ENCODE measurements at places on chromosomes 2 and 18.

DNA sequence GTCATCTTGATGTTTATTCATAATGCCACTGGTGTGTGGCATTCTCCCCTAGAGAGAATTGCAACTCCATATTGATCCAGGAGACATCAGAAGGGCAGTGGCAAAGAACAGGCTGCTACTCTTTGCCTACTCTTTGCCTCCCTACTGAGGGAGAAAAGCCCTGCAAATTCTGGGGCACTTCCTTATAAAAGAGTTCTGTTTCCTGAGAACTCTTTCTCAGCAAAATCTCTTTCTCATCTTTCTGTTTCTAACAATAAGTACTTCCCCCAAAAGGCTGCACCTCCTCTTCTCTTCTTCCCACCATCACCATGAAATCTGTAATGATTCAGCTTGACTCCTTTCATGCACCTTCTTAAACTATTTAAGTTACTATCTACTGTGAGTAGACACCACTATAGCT lies 270.3 kb downstream of the MREG start:
- DNase-seq: no peak

DNA sequence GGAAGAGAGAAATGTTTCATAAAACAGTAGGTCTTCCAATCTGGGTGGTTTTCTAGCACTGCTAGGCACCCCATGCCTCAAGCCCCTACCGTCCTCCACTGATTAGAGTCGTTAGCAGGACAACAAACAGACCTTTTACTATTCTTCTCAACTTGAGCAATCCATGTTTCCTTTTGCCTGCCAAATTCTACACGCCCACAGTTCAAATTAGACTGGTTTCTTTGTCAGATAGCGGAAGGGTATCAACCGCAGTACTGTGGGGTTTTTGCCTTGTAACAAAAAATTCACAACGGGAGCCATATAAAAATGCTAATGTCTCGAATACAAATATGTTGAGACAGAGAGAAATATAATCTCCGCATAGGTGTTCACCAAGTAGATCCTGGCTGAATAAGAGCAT lies 59.9 kb downstream of the VIT start:
- no peak for DNase-seq

DNA sequence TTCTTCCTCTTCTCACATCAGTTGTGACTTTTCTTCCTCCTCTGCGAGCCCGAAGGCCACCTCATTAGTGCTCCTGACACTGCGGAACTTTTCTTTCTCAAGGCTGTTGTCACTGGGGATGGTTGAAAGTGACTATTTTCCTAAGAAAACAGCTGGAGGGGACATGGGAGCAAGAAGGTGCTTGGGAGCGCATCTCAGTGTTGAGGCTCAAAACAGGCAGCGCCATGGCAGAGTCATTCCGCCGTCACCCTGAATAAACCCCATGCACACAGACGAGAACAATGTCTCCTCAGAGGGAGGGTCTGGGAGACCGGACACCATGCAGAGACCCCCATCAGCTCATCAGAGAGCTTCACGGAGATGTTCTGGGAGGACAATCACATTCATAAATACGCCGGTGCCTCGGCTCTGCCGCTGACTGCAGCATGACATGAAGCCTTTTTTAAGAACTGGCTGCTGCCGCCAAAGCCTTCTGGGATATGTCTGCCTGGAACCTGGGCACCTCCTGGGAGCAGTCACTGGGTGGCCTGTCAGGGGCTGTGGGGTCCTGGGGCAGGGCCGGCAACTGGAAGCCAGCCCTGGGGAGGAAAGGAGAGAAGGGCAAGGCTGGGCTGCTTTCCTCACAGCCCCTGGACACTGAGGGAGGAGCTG lies 19.2 kb downstream of the ATOH8 start:
- DNase-seq: peak; percentile 62

DNA sequence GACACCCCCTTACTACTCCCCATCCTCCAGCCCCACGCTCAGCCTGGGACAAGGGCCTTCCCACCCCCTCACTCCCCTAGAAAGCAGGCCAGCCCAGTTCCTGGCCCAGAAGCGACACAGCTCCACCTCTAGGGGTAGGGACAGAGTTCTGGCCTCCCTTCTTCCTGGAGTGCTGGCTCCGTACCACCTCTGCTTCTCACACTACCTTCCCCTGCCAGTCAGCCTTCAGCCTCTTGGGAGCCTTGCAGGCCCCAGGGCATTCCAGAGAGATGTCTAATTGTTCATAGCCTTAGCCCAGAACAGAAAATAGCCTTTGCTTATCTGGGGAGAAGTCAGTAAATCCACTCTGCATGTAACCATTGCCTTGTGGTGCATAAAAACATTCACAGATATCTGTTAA lies 13.1 kb upstream of the CATIP start:
- no peak for DNase-seq

DNA sequence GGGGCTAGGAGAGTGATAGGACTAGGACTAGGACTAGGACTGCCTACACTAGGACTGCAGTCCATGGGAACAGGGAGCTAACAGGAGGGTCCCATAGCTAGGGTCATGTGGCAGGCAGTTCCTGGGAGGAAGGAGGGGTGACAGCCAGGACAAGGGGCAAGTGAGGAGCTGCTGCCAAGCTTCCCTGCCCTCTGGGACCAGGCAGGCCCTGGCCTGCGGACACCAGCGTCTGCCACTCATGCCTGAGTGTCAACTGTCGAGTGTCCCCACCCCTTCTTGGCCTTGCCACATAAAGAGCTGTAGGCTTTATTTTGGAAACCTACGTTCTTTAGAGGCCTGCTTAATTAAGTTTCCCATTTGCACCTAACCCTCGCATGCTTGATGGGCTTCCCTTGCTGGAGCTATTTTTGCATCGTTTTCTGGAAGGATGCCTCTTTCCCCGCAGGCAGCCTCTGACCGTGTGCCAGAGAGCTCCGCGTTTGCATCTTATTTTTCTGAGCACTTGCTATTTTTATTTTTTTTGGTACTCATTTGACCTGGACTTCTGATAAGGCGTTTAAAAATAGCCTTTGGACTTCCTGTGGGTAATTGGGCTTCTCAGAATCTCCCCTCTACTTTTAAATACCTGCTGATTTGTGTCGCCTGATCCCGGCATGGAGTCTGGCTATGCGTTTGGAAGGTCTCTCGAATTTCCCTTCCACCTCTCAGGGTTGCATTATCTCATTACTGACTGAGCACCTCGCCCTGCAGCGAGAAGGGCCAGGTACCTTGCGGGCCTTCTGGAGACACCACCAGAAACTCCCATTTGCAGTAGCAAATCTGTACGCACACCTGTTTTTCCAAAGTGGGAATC lies 66.4 kb downstream of the SH3RF3 start:
- DNase-seq: no peak

DNA sequence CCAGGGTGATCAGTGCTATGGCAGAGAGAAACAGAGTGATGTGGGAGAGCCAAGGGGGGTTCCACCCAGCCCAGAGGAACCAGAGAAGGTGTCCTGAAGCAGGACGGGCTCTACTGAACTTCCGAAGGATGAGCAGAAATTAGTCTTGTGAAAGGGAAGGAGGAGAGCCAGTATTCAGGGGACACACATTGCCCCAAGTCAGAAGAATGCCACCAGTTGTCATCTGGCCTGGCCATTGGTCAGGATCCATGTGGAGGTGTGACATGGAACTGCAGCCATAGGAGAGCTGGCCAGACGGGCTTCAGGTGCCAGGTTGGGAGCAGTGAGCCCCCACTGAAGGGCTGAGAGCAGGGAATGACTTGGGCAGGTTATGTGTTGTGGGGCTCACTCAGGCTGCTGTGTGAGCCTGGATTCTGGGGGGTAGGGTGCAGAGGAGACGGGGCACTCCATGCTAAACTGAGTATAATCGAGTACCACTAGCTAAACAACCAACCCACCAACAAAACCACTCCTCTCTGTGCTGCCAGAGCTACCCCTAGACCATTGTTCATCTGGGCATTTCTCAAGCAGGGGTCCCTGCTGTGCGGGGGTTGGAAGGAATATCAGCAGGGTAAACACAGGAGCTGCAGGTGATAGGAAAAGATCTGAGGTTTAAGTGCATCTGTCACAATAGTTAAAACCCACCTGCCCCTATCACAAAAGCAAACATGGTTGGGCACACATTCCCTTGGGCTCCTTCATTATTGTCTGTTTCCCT lies 25.3 kb downstream of the MARCO start:
- no peak for DNase-seq

- no peak for DNase-seq
These were observed 255.6 kb downstream of the OSR1 start for GRCh38 chr2:19102696-19103423.

GRCh38 chr2:21822505-21822904 lies 698.7 kb downstream of the TDRD15 start:
- DNase-seq: no peak

DNA sequence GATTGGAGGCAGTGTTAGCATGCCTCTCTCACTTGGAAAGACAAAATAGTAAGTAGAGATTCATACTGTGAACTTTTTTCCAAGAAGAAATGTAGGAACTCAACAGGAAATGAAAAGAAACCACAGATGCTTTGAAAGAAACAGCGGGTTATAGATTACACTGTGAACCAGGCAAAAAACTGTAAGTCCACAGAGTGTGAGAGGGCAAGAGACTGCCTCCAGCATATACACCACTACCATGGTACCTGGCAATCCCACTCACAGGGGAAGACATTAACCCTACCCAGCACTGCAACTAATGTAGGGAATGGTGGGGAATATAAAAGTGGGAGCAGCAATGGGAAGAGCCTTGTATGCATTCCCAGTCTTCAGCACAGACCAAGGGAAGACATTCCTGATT lies 150.6 kb upstream of the GALNT5 start:
- no peak for DNase-seq

DNA sequence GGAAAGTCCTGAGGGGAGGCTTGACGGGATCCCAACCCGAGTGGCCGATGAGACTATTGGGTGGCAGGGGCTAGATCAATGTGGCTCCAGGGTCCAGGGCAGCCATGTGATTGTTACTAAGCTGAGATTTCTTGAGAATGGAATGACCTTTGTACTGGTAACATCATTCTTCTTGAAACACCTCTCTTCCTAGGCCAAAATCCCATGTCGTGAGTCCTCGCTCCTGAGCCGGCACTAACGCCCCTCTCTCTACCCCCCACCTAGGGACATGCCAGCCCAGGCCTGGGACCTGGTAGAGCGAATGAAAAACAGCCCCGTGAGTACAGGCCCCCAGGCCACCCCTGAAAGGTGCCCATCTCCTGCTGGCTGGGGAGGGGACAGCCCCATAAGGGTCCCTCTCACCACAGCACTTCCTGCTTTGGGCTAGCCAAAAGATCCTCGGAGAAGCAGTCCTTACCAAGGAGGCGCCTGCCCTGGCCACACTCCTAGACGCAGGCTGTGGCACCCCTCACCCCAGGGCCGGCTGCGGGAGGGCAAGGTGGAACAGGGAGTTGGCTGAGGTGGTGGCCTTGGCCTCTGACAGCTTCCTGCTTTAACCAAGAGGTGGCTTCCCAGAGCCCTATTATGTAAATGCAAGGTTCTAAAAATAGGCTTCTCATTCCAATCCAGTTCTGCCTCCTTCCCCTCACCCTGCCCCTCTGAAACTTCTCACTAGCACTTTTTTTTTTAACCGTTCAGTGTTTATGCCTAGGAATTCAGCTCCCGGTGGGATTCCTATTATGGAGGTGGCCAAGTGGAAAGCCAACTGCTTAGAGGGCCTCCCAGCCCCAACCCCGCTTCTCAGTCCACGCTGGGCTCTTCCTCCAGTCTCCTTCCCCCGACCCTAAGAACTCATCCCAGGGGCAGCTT lies 126.6 kb upstream of the PPP1CB start:
- DNase-seq: peak; percentile 29

DNA sequence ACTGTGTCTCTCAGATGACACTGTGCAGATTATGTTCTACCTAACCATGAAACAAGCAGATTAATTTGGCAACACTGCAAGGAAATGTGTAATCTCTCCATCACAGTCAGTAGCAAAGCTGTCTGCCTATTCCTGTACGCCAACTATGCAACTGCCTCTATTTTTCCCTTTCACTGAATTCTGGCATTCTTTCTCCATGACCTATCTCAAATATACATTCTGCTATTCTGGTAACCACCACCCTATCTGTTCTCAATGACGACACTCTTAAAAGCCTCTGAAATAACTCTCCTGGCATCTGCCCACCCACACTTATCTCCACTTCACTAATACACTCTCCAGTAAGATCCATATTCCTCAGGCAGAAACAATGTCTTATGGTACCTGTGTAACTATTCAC lies 78.7 kb downstream of the ABCA12 start:
- DNase-seq: no peak

DNA sequence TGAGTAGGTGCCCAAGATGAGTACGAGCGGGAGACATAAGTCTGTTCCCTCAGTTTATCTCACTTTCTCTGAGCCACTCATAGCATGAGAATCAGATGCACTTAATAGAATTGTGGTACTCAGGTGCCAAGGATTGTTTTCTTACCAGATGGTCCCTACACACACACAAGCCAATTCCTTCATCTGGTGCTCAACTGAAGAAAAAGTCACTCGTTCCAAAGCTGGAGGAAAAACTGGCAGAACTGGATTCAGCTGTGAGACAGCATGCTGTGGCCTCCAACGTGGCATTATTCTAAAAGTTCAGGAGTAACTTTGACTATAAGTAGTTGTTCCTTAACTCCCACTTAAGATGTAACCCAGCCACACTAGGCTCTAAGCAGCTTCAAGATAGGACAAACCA lies 33.4 kb upstream of the ABCA12 start:
- DNase-seq: no peak

DNA sequence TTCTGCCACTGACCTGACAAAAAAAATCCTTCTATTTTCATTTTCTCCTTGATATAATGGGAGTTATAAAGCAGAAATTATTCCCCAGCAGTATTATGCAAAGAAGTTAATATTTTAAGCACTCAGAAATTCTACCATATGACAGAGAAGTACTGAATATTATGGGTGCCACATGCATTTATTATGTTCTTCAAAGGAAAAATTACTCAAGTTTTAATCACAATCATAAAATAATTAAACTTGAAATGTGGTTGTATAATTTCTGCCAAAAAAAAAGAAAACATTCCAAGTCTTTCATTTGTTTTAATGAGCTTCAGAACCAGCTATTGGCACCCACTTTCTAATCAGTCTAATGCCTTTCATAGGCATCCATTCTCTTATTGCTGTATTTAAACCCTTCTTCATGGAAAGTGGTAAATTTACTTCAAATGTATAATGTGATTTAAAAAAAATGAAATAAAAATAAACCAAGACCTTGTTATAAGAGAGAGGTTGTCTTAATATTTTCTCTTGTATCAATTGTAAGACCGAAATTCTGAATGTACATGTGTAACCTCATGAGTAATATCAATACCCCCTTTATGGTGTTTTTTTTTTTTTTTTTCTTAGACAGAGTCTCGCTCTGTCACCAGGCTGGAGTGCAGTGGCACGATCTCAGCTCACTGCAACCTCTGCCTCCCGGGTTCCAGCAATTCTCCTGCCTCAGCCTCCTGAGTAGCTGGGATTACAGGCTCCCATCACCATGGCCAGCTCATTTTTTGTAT lies 302.3 kb downstream of the IRS1 start:
- no peak for DNase-seq

GRCh38 chr2:174013315-174013751 lies 48.2 kb upstream of the SP3 start:
- DNase-seq: peak; percentile 52

- peak; percentile 20 for DNase-seq
These were observed 36.6 kb upstream of the TANK start for GRCh38 chr2:161123531-161124030.

GRCh38 chr2:134087371-134087921 lies 166.4 kb upstream of the MGAT5 start:
- DNase-seq: no peak

- no peak for DNase-seq
These were observed 35.9 kb upstream of the WDSUB1 start for GRCh38 chr2:159322419-159322818.

Data from skin of body (tissue), 3 donors.